ENCODE measurements at places on chromosomes 7 and 10.

DNA sequence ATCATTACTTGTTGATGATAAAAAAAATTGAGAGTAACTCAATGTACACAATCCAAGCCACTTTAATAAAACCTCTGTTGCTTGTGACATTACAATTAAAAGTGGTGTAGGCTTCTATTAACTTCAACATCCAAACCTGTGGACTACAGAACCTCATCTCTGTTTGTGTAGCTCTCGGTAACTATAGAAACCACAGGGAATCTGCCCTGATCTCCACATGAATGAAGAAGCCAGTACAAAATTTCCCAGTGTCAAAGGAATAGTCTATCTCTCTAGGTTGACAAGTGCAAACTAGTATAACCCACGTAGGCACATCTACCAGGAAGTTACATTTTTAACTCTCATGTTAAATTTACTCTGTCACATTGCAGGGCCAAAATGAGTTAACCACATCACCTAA, 204.3 kb downstream of the CHCHD3 start:
- no peak for DNase-seq

DNA sequence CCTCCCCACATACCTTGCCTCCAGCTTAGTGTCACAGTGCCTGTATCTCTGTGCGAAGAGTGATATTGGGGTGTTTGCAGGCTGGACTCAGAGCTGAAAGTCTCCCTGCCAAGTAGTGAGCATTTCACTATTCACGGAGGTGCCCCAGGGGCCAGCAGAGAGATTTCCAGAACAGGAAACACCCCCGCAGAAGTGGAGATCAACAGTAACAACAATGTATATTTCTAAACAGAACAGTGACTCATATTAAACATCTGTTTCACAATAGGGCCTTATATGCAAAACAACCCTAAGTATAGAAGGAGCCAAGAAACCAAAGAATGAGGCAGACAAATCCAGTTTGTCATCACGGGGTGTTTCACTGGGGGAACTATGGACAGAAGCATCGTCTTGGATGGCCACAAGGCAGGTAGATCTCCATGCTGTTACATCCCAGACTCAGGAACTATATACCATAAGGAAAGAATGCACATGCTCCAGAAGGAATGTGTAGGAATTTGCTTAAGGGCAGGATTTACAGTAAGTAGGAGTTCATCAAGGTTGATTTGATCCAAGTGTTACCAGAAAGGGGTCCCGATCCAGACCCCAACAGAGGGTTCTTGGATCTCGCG, 29.3 kb upstream of the CCL24 start:
- no peak for DNase-seq

DNA sequence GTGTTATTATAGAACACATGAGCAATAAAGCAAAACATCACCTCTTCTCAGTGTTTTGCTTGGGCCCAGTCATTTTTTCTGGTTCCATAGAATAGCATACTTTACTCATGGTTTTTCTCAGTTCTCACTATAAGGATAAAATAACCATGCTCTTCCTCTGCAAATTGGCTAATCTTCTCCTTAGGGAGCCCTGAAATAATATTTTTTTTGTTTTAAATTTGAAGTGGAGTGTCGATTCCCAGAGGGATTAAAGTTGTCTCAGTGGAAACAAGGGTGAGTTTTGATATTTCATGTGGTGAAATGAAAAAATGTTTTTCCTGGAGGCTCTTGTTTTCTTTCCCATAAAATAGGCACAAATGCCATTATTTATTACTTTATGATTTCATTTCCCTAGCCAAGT, 127.3 kb downstream of the NOC3L start:
- DNase-seq, result no peak

GRCh38 chr10:121754666-121755065, 156.4 kb upstream of the FGFR2 start:
- no peak for DNase-seq

DNA sequence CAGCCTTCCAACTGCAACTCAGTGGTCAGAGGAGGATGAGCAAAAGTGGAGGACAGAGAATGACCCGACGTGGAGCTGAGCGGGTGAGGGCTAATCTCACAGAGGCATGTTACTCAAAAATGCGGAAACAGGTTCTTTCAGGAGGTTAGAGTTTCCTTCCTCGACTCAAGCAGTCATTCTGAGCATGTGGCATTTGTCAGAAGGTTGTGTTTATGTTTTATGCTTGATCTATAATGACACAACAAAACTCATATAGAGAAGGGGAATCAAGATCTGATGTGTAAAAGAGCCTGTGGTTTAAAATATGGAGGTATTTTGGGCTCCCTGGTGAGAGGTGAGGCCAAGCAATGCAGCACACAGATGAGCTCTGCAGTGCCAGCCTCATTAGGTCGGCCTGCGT, 311.4 kb downstream of the ADARB2 start:
- no peak for DNase-seq

DNA sequence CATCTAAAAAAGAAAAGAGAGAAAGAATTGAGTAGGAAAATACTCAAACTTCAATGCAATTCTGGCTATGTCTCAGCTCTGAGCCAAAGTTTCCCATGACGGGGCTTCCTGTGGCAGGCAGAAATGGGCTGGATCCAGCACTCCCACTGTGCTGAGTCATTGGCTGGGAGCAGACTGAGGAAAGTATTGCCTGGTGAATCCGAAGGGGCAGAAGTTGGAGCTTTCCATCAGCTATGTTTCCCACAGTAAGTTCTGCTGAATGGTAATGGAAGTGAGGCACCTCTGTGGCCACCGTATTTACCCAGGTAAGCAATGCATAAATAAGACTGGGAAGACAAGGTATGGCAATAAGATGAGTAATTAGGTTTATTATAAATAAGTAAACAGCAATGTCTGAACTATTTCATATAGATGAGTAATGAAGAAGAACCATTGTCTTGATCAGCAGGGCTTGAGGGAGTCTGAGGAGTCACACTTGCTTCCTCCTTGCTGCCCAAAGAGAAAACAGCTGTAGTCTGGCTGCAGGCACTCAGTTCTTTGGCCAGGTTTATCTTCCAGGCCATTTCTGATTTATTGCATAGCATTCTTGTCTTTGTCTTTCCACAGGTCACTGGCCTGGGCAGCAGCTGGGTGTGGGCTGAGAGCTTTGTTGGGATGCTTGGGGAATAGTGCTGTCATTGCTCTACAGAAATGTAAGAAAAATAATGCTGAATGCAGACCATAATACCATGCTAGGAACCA, 255.3 kb downstream of the DNAJB9 start:
- DNase-seq, result no peak

- DNase-seq, result no peak
These were observed 21.8 kb upstream of the DUSP5 start for GRCh38 chr10:110475722-110476515.
